Prostate gland (tissue), 2 donors: ENCODE measurements at places on chromosomes 4 and X. TPM values are rescaled to one million over a fixed set of nuclear protein-coding genes. Genes with fewer than 3 reads are reported as not detected.

- no peak overlapping the region for H3K4me3 ChIP-seq
- no peaks in the 10 kb centered on the region for H3K4me1 ChIP-seq
- no peaks in the 10 kb centered on the region for H3K36me3 ChIP-seq
These were observed 421.5 kb downstream of the NLGN4X start for GRCh38 chrX:5807181-5807580.

DNA sequence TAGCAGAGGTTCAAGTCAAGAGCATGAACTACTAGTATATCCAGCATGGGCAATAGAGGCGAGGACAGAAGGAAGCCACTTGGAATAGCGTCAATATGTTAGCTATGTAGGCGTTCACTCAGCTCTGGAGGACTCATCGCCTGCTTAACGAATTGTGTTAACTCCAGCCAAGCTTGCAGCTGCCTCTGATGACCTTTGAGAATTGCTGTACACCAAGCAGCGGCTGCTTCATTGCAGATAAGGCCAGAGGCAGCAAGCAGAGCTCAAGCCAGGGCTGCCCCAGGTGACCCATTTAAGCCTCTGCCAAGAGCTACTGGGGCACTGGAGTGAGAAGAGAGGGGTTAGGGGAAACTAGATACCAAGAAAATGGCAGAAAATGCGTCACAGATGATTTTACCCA, 160.2 kb upstream of the IGFBP7 start:
- no peak for DNase-seq
- H3K36me3 ChIP-seq, result no peaks in the 10 kb centered on the region
- H3K27ac ChIP-seq, result no peak overlapping the region

DNA sequence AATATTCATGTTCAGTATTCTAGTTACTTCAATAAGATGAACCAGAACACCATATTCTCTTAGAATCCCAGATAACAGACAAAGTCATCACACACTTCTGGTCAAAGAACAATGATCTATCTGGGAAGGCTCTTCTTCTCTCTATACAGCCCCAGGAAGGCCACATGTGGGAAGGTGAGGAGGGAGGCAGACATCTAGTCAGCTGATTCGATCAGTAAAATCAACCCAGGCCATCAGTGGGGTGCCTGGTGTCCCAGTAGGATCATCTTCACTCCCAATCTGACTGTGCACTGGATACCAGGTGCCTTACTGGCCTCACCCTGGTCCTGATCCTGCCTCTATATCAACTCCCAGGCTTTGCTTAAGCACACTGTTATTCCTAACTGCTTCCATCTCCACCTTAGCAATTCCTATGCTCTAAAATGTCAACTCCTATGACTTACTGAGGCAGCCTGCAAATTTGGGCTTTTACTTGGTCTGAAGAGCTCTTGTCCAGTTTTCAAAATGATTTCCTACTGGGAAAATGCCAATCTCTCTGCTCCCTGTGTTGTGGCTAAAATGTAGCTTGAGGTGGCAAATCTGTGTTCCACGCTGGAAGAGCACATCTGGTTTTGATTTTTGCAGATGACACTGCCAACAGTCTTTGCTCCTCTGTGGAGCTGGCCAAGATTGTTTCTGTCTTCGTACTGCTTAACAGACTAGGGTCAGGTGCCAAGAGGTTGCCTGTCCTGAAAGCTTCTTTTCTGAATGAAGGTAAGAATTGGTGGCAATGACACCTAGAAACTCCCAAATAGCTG, 128.7 kb downstream of the MGST2 start:
- H3K27ac ChIP-seq, result no peak overlapping the region
- H3K4me1 ChIP-seq, result no peaks in the 10 kb centered on the region
- H3K4me3 ChIP-seq, result no peak overlapping the region
- H3K36me3 ChIP-seq, result no peaks in the 10 kb centered on the region

GRCh38 chr4:146224326-146224966, 10.1 kb downstream of the REELD1 start:
- H3K4me3 ChIP-seq, result no peak overlapping the region
- no peaks in the 10 kb centered on the region for H3K27me3 ChIP-seq
- no peaks in the 10 kb centered on the region for H3K36me3 ChIP-seq
- no peak for DNase-seq

- H3K4me1 ChIP-seq, result no peaks in the 10 kb centered on the region
- H3K4me3 ChIP-seq, result no peak overlapping the region
- H3K36me3 ChIP-seq, result no peaks in the 10 kb centered on the region
These were observed 986.0 kb downstream of the CCSER1 start for GRCh38 chr4:91113130-91113706.

The FAM200B gene
- 38.9 TPM for total RNA-seq

GRCh38 chr4:88659890-88660208, 37.8 kb downstream of the NAP1L5 start:
- H3K4me1 ChIP-seq, result peaks cover 4% of the 10 kb centered on the region
- no peak overlapping the region for H3K4me3 ChIP-seq
- no peak for DNase-seq
- no peaks in the 10 kb centered on the region for H3K27me3 ChIP-seq
- no peaks in the 10 kb centered on the region for H3K36me3 ChIP-seq
- no peak overlapping the region for H3K27ac ChIP-seq

- no peaks in the 10 kb centered on the region for H3K4me1 ChIP-seq
- H3K27ac ChIP-seq, result no peak overlapping the region
- DNase-seq, result no peak
- H3K36me3 ChIP-seq, result no peaks in the 10 kb centered on the region
These were observed 27.4 kb downstream of the ATOH1 start for GRCh38 chr4:93855926-93856325.
